ENCODE measurements at places on chromosomes 2 and 18.

DNA sequence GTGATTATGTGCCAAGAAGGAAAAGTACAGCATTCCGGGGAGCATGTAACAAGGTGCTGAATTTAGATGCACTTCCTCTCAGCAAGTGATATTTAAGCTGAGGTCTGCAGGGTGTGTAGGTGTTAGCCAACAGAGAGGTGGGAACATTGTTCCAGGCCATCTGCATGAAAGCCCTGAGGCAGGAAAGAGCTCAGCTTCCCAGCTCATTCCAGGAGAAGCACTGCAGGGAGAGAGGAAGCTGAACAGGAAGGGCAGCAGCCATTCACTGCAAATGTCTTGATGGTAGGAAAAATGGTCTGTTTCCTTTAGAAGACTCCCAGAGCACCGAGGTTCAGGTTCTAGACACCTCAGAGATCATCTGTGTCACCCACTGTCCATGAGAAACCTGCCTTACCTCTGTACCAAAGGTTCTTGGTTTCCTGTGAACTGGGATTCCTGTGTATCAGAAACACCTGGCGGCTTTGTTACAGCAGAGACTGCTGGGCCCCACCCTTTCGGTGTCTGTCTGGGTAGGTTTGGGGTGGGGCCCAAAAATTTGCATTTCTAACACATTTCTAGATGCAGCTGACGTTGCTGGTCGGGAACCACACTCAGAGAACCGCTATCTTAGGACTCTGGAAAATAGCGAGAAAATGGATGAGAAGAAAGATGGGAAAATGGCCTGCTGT lies 84.0 kb downstream of the RTN4 start:
- DNase-seq = no peak

DNA sequence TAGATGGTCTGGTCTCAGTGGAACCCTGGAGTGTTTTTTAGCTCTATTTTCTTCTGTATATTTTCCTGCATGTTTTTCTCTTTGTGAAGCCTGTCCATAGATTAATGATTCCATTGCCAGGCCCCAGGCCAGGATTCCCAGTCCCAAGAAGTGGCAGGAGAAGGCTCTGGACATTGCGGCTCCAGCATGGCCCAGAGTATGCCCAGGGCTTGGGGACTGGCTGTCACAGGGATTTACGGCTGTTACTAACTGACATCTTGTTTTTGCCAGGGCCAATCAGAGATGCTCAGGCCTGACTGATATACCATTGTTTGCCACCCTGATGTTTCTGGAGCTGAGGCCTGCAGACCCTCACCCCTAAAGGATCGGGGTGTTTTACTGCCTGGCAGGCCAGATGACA lies 59.0 kb downstream of the PRKCE start:
- no peak for DNase-seq

DNA sequence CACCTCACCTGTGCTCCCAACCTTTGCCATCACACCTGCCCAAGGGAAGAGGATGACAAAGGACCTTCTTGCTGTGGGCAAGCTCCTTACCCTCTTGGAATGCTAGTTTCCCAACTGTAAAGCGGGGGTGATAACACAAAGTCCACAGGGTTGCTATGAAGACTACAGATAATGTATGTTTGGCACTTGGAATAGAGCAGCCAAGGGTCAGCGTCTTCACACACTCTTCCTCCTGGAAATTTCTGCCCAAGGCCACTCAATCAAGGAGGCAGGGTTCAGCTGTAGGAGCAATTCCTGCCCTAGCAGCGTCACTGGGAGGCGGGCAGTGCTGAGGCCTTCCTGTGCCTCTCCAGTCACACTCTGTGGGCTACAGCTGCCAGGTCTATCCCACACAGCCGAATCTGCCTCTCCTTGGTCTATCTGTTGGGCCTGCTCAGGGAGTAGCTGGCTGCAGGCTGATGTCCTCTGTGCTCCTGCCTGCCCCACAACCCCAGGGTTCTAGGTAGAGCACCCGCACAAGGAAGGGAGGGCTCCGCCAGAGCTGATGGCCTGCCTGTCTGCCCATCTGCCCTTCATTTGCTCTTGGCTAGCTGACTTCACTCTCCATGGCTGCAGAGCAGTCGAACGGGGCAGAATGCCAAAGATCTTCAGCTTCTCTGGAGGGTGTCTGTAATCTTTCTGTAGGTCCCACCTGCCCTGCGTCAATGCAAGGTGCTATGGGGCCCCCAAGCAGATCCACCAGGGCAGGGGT lies 91.9 kb downstream of the MRO start:
- no peak for DNase-seq

DNA sequence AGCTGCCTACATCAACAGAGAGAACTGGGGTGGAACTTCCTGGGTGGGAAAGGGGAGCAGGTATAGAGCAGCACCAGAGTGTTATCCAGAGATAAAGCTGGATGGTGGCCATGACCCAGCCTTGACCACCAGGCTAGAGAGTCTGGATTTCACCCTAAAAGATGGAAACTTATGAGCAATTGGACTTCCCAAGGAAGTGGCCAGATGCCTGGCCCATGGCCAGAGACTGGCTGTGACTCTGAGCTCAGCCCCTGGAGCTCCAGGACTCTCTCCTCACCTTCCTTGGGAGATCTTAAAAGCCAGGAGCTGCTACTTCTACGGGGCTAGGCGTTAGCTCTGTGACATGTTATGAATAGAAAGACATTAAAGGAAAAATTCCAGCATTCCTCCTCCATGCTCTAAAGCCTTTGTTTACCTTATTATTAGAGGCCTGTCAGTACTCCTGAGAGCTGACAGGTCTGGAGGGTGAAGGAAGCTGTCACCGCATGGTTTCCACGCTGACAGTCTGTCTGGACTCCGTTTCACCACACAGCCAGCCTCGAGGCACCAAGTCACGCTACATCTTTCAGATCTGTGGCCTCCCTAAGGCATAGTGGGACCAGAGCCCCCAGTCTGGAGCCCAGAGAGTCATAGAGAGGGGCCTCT lies 260.0 kb upstream of the SIX2 start:
- DNase-seq = no peak

DNA sequence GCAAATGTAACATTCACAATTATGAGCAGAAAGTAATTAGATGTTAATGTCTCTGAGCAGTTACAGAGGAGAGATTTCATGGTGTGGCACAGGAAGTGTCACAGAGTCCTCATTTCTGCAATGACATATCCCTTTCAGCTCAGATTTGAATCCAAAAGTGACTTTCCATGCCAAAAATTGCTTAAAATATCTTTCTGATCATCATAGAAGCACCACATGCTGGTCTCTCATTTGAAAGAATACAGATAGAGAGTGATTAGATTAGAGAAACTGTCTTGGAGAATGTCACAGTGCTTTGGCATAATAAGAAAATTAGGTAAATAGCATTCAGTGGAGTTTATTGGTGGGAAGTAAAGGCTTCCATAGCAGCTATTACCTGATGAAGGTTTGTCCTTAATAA lies 383.4 kb upstream of the CDH2 start:
- DNase-seq = no peak

DNA sequence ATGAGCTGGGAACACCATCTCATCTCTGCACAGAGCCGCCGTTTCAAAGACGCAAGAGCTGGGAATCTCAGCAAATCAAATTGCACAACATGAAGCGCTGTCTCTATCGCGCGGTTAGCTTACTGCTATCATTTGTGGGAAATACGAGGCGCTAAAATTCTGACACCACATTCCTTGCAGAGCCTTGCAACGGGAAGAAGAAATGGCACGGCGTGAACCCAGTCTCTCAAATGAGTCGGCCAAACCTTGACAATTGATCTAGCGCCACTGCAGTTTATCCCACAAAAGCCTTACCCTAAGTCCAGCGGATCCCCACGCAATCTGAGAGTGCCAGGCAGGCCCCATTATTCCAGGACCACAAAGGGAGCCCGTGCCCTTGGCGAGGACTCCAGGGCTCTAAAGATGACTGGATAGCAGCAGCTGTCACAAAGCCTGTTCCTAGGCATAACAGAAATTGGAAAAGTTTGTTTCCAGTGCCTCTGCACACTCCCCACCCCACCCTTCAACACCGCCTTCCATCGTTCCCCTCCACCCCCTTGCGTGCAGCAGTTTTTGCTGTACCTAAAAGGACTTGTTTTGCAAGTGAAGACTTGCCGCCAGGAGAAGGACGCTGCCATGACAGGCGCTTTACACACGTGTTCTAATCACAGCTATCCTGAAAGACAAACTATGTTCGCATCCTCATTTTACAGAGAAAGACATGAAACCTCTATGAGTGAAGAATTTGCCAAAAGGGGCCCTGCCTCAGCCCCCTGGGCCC lies 252.4 kb downstream of the EIPR1 start:
- DNase-seq = no peak

GRCh38 chr2:71932037-71932779 lies 215.5 kb downstream of the CYP26B1 start:
- DNase-seq = no peak

GRCh38 chr2:230902180-230902899 lies 22.7 kb downstream of the GPR55 start:
- DNase-seq = no peak

DNA sequence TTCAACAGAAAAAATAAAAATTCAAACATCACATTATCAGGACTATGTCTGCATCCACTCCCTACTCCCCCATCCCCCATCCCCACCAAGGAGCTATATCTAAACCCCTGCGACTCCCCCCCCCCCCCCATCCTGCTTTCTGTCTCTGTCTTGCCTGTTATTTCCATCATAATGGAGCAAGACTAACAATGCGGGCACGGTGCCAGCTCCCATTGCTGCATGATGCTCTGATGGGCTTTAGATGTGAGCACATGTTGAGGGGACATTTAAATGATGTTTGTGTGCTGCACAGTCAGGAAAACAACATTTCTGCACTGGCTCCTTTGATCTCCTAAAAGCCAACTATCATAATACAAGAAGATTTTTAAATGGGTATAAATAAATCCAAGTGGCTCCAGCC lies 644.2 kb upstream of the SETBP1 start:
- DNase-seq = no peak

DNA sequence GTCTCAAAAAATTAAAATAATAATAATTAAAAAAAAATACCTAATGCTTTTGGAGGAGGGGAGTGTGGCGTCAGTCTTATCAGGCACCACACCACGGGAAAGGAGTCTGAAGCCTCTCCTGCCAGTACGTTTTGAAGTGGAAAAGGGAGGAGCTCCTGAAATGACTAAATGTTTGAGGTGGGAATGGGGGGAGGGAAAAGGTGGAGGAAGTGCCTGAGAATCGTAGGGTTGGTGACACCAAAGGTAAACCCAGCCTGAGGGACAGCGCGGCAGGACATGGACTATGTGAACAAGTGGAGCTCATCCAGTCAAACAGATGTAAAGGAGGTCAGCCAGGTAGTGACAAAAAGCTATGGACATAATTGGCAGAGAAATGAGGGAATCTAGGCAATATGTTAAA lies 42.2 kb upstream of the EPHA4 start:
- no peak for DNase-seq

DNA sequence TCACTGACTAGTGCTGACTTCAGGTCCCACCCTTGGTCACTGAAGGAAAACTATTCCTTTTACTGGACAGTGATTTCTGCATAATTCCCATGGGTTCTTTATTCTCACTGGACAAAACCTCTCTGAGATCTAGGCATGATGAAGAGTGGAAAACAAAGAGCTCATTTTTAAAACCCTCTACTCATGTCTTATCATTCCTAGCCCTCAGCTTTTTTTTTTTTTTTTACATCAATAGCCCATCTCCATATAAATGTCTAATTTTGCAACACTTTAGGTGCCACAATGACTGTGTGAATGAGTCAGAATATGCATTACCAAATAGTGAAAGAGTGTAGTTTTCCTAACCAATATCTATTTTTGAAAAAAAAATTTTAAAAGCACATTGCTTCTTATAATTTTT lies 74.8 kb downstream of the TCF4 start:
- DNase-seq = no peak

GRCh38 chr18:35097195-35097594 lies 56.0 kb downstream of the MAPRE2 start:
- DNase-seq = no peak

- DNase-seq = no peak
Measured at GRCh38 chr2:211333377-211333776, 777.0 kb downstream of the CPS1 start.

DNA sequence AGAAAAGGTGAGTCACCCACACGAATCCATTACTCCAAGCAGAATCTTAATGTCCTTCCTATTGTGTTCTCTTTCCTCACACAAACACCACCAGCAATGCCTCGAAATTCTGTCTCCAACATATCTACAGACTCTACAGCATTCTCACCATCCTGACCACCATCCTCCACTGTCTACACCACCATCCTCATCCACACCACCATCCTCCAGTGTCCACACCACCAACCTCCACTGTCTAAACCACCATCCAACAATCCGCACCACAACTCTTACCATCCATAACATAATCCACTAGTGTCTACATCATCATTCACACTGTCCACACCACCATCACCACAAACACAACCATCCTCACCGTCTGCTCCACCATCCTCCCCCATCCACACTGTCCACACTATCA lies 121.6 kb upstream of the ALKAL2 start:
- no peak for DNase-seq

DNA sequence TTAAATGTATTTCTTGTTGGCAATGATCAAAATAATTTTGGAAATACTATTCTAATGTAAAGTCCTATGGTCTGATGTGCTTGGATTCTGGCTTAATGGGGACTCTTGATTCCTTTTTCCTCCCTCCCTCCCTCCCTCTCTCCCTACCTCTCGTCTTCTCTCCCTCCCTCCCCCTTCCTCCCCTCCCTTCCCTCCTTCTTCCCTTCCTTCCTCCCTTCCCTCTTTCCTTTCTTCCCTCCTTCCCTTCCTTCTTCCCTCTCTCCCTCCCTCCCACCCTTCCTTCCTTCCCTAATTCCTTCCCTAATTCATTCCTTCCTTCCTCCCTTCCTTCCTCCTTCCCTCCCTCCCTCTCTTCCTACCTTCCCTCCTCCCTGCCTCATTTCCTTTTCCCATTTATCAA lies 19.9 kb upstream of the NCKAP5 start:
- DNase-seq = no peak

GRCh38 chr2:225165052-225165451 lies 122.8 kb upstream of the DOCK10 start:
- DNase-seq = no peak

DNA sequence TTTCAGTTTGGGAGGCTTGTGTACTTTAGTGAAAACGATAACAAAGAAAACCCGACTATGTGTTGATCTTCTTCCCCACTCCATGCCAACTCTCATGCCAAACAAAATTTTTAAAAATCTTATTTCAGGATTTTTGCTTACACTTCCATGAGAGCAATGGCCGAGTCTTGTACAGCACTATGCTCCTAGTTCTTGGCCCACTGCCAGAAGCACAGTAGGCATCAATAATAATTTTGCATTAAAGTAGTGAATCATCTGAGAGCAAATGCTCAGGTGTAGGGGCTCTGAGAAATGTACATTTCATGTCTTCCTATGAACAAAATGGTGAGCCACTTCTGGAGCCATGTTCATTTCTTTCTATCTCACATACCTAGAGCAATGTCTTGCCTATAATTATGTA lies 62.2 kb downstream of the MAP3K19 start:
- no peak for DNase-seq

- no peak for DNase-seq
Measured at GRCh38 chr2:143482316-143482715, 353.1 kb downstream of the ARHGAP15 start.

- DNase-seq = no peak
Measured at GRCh38 chr2:127424598-127425520, 6.6 kb downstream of the PROC start.

- no peak for DNase-seq
Measured at GRCh38 chr18:6478121-6478520, 63.4 kb upstream of the L3MBTL4 start.

- no peak for DNase-seq
Measured at GRCh38 chr2:152468899-152469692, 134.1 kb downstream of the FMNL2 start.

Data from C1 segment of cervical spinal cord (tissue), 14 donors.